ENCODE measurements at places on chromosomes 6 and 20. TPM values are rescaled to one million over a fixed set of nuclear protein-coding genes. Genes with fewer than 3 reads are reported as not detected.

DNA sequence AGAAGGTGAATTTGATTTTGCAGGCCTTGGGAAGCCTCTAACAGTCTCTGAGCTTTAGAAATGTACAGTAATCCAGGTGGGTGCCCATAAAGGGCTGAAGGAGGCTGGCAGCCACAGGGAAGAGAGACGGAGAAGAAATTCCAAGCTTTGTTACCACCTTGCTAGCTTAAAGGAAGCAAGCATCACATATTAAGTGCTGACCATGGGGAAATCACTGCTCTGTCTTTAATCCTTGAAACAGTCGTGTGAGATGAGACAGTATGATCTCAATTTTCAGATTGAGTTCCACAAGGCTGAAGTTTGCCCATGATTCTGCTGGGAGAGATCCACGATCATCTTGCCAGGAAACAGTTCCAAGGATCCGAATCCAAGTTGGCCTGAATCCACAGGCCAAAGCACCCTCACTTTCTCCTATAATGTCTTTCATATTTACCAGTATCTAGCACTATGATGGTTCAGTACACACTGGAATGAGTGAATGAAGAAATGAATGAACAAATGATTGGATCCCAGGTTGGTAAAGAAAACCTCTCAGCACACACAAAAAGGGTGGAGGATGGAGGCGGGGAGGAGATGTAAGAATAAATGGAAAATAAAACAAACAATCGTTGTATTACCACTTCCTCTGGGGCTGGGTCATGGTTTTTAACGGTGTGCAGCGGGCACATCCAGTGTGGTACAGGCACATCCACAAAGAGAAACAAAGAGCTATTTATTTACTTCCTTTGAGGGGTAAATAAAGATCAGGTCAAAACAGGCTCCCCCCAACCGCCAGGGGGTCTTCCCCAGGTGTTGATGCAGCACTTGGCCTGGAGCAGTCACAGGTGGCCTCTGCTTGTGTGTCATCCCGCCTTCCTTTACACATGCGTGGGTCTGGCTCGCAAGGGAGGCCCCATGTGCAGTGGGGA is 28.2 kb upstream of the TAF8 start:
- DNase-seq: peak; percentile 80

- no peak for DNase-seq
These were observed 287.8 kb downstream of the PTPRT start for GRCh38 chr20:42901689-42902440.

Gene FNDC11
- total RNA-seq: under 0.01 TPM

Gene HEY2
- 2.2 TPM for total RNA-seq

DNA sequence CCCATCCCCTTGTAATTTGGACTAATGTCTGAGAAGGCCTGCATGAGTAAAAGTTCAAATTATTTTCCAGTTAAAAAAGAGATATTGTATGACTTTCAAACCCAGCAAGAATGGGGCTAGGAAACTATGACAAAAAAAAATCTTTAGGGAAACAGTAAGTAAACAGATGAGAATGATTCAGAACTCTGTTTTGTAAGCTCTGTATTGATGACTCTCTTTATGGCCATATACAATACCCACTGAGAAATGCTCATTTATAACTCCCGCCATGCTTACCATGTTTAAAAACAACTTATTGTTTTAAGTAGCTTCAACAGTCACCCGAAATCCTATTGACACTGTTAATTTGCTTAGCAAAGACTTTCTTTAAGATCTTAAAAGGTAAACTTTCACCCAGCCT is 17.2 kb upstream of the PCK1 start:
- no peak for DNase-seq

GRCh38 chr20:55561259-55561658 is 444.1 kb downstream of the CBLN4 start:
- DNase-seq: no peak

GRCh38 chr6:52162940-52163908 is 23.0 kb upstream of the IL17A start:
- no peak for DNase-seq

- no peak for DNase-seq
These were observed 27.0 kb upstream of the SLC2A12 start for GRCh38 chr6:134079406-134079921.

DNA sequence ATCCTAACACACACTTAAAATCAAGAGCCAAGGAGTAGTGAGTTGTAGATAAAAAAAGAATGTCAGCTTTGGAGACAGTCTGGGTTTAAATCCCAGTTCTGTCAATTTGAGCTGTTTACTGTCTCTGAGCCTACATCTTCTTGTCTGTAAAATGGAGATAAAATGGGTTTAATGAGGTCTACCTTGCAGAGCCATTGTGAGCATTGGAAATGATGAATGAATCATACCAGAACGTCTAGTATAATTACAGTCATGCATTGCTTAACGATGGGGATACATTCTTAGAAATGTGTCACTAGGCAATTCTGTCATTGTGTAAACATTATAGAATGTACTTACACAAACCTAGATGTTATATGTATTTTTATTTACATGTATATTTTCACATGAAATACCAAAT is 17.6 kb upstream of the SGK2 start:
- DNase-seq: peak; percentile 78

Gene PNLDC1
- not detected for total RNA-seq

- peak; percentile 98 for DNase-seq
These were observed 5.8 kb upstream of the ADAM33 start for GRCh38 chr20:3687655-3688054.

DNA sequence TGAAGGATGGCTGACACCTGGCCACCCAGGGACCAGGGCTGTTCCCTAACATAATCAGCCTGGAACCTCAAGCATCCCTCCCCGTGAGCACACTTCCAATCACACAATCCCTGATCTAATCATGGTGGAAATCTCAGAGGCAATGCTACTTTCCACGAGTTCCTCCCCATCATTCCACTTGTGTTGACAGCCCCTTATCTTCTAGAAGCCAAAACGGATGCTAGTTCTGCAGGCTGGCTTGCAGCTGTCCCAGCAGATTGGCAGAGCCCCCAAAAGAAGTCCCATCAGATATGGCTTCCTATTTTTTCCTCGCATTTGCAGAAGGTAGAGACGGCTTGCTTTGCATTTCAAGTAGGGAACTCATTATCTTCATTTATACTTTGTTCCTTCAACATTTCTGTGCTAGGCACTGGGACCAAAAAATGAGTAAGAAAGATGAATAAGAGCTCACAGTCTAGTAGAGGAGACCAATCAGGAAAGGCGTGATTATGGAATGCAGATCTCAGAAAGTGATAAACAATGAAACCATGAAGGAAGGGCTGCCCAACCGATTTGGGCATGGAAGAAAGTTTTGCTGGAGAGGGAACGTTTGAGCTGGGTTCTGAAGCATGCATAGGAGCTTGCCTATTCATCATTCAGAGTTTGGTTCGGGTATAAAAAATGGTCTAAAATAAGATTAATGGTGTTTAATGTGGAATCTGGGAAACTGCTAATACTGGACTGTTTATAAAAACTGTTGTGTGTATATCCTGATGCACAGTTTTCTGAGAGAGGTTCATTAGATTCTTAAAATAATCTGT is 44.6 kb upstream of the TBC1D7 start:
- DNase-seq: no peak

DNA sequence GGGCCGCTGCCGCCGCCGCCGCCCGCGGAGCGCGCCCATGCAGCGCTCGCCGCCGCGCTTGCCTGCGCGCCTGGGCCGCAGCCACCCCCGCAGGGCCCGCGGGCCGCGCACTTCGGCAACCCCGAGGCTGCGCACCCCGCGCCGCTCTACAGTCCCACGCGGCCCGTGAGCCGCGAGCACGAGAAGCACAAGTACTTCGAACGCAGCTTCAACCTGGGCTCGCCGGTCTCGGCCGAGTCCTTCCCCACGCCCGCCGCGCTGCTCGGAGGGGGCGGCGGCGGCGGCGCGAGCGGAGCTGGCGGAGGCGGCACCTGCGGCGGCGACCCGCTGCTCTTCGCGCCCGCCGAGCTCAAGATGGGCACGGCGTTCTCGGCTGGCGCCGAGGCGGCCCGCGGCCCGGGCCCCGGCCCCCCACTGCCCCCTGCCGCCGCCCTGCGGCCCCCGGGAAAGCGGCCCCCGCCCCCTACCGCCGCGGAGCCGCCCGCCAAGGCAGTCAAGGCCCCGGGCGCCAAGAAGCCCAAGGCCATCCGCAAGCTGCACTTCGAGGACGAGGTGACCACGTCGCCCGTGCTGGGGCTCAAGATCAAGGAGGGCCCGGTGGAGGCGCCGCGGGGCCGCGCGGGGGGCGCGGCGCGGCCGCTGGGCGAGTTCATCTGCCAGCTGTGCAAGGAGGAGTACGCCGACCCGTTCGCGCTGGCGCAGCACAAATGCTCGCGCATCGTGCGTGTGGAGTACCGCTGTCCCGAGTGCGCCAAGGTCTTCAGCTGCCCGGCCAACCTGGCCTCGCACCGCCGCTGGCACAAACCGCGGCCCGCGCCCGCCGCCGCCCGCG is 730 bp downstream of the INSM1 start:
- peak; percentile 85 for DNase-seq

DNA sequence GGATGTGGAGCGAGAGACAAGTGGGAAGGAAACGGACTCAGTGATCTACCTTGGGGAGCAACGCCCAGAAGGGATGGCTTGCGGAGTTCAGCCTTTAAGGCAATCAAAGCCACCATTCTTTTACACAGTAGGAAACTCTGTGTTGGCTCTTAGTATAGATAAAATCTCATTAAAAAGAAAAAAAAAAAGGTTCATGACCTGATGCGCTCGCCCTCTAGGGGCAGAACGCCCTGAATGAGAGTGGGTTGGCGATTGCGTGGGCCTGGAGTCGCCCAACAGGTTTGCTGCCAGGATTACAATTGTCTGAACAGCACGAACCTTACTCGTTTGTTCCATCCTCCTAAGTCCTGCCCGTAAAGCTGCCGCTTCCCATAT is 1.2 kb downstream of the TPD52L1 start:
- peak; percentile 62 for DNase-seq

DNA sequence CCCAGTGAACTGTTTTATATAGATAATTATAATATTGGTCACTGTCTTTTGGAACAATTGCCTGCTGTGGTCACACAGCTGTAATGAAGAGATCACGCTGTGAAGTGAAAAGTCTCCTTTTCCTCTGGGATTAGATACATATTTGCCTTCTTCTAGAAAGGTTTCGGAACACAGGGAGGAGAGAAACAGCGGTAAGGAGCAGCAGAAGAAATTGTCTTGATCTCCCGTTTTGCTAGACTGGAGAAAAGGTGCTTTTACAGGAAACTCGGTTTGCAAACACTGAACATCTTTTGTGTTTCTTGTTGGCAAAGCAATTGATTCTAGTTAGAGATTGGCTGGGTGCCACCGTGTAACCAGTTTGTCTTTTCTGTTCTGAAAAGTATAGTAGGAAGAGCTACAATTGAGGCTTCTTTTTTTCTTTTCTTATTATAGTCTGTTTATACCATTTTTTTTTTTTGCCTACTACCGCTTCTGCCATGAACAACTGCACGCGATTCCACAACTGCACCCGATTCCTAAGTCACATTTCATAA is 404.1 kb upstream of the ID4 start:
- DNase-seq: no peak

GRCh38 chr20:39282619-39283092 is 320.5 kb downstream of the DHX35 start:
- no peak for DNase-seq

Gene EBF4
- under 0.01 TPM for total RNA-seq

Gene PTGIS
- 33.6 TPM for total RNA-seq

- peak; percentile 75 for DNase-seq
These were observed 78.7 kb downstream of the CDH26 start for GRCh38 chr20:60036746-60037499.

DNA sequence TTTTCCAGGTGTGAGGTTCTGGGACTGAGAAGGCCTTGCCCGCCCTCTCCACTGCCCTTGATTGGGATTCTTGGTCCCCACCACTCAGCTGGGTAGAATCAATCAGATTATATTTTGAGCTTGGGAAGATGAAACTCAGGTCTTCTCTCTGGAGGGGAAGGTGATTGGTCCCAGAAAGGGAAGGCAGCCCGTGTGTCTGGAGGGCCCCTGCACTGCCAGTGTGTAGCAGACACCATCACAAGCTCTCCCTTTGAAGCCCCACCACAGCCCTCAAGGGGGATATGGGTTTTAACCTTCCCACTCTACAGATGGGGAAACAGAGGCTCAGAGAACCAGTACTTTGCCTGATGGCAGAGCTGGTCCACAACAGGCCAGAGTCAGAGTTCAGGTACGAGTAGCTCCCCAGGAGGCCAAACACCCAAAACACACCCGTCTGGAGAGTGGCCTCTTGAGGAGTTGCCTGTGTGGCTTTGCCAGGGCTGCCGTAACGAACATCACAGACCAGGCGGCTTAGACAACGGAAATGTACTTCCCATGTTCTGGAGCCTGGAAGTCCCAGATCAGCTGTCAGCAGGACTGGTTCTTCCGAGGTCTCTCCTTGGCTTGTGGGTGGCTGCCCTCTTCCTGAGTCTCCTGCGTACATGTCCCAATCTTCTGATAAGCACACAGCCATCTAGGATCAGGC is 205.6 kb downstream of the SYNDIG1 start:
- no peak for DNase-seq

- DNase-seq: no peak
These were observed 328.4 kb upstream of the KHDRBS2 start for GRCh38 chr6:62614442-62614841.

DNA sequence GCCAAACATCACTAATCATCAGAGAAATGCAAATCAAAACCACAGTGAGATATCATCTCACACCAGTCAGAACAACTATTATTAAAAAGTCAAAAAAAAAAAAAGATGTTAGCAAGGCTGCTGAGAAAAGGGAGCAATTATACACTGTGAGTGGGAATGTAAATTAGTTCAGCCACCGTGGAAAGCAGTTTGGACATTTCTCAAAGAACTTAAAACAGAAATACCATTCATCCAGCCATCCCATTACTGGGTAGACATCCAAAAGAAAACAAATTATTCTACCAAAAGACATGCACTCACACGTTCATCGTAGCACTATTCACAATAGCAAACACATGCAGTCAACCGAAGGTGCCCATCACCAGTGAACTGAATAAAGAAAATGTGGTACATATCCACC is 213.9 kb downstream of the TTLL2 start:
- DNase-seq: no peak

Gene NDUFAF5
- 8.3 TPM for total RNA-seq

DNA sequence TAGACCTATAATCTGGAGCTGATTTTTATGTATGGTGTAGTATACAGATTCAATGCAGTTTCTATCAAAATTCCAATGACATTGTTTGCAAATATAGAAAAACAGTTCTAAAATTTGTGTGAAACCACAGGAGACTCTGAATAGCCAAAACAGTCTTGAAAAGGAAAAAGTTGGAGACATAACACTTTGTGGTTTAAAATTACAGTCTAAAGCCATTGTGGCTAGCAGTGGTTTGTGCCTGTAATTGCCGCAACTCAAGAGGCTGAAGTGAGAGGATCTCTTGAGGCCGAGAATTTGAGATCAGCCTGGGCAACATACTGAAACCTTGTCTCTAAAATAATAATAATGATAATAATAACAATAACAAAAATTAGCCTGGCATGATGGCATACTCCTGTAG is 213.7 kb downstream of the CDKAL1 start:
- DNase-seq: no peak

DNA sequence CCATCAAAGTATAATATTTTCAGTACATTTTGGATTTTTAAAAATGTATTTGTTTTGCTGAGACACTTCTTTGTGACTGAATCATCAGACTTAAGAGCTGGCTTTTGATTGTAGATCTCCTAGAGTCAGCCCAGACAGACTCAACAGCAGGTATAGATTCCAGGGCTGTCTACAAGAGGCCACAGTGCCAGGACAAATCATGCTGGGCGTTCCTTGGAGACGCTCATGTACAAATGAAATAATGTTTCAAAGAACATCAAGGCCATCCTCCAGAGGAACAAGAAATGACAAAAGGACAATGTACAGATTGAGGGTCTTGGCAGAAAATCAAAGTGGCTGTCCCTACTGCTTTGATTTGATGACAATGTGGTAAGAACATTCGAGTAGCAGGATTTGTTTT is 369.3 kb downstream of the GRIK2 start:
- DNase-seq: no peak

Gene OR11A1
- total RNA-seq: not detected
